ENCODE measurements at places on chromosomes 1 and 21.

DNA sequence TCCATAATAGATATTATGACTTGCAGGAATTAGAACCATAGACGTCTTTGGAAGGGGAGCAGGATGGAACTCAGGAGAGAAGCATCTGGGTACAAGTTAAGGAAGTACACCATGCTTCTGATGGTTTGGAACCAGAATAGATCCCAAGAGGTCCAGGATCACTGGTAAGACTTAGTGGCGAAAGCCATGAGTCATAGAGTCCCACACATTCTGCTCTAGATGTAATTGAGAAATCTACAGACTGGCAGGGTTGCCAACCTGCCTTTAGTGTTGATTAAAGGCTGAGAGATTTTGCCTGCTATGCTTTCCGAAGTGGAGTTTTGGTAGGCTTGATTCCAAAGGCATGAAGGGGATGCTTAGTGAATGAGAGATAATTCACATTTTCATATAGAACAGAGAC lies 57.1 kb upstream of the C1orf87 start:
- DNase-seq: no peak

GRCh38 chr1:25232866-25233784 lies 823 bp upstream of the SYF2 start:
- no peak for DNase-seq

DNA sequence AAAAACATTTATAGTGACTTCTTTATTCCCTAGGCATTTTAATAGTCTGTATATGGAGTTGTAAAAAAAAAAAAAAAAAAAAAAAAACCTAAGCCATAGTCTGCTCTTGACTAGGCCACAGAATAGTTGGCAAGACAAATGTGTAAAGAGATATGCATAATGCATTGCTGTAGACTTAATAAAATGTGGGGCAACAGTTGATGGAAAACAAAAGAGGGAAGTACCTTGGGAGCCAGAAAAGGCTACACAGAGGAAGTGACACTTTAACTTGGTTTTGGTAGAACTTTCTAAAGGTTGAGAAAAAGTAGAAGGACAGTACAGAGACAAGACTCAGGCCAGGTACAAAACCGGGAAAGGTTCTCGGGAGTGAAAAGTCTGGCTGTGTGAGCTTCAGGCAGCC lies 802.9 kb upstream of the ADAMTS5 start:
- no peak for DNase-seq

DNA sequence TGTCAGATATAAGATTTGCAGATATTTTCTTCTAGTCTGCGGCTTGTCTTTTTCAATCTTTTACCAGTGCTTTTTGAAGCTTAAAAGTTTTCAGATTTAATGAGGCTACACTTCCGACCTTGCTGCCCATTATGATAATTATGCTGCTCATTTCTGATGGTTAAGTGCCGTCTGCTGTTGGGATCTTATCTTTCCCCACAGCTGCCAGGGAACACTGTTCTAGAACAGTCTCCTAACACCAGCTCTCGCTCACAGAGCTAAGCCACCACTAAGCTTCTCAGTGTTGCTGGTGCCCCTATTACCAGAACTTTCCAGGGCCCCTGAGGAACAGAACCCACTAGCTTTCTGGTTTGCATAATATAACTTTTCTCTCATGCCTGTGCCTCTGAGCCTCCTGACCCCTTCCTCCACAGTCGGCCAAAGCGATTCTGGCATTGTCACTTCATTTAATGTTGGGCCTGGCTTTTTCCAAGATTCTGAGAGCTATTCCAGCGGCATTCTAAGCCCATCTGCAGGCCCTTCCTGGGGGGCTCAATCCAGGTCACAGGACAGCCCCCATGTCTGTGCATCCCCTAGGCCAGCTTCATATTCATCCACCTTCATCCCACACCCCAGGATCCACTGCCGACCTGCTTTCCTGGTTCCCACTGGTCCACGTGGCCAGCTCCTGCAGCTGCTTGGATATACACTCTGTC lies 237.0 kb downstream of the PTPRU start:
- DNase-seq: no peak

DNA sequence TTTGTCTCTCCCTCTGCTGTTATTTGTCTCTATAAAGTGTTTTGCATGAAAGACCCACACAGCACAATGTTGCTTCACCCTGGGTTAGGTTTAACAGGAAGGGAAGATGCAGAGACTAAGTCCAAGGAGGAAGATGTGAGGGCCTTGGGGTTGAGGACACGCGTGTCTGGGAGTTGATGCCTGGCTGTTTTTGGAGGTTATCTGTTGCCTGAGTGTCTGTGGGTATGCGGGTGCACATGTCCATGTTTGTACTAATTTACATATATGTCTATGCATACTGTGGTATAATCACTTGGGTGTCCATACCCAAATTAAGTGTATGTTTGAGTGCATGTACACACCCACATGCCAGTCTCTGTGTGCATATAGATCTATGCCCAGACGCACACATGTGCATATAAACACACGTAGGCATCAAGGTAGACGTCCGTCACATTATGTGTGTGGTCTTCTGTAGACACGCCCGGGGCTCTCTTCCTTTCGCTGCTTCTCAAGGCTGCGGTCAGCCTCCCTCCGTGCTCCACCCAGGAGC lies 962 bp upstream of the MAN1C1 start:
- DNase-seq: no peak

DNA sequence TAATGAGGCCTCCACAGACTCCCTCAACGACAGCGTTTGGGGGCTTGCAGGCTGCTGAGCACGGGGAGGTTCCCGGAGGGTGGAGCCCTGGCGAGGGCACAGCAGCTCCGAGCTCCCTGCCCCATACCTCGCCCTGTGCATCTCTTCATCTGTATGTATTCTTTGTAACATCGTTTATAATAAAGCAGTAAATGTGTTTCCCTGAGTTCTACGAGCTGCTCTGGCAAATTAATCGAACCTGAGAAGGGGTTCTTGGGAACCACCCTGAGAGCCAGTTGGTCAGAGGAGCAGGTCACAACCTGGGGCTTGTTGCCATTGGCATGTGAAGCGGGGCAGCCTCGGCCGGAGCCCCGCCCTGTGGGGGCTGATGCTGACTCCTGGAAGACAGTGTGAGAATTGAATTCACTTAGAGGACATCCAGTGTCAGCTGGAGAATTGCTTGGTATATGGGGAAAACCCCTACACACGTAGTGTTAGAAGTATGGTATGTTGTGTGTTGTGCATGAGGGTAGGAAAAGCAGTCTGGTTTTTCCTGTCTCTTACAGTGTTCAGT lies 11.5 kb downstream of the SLC37A1 start:
- no peak for DNase-seq

DNA sequence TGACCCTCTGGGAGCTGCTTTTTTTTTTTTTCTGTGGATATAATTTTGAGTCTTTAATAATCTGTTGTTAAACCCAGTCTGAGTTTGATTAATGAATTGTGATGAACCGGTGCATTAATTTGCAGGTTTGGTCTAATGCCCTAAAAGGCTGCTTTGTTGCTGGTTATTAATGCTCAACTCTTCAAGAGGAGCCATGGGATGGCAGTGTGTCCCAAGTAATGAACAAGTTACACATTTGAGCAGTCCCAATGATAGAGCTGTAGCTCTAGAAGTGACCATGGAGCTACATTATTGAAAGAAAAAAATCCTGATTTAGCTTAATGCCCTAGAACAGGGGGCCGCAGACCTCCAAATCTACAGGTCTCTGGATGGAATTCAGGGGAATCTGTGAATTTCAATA lies 53.1 kb downstream of the RWDD3 start:
- DNase-seq: no peak

- no peak for DNase-seq
These were observed 11.4 kb upstream of the MMEL1 start for GRCh38 chr1:2644171-2644570.

- no peak for DNase-seq
These were observed 1.6 kb upstream of the METTL25B start for GRCh38 chr1:156726549-156727226.

DNA sequence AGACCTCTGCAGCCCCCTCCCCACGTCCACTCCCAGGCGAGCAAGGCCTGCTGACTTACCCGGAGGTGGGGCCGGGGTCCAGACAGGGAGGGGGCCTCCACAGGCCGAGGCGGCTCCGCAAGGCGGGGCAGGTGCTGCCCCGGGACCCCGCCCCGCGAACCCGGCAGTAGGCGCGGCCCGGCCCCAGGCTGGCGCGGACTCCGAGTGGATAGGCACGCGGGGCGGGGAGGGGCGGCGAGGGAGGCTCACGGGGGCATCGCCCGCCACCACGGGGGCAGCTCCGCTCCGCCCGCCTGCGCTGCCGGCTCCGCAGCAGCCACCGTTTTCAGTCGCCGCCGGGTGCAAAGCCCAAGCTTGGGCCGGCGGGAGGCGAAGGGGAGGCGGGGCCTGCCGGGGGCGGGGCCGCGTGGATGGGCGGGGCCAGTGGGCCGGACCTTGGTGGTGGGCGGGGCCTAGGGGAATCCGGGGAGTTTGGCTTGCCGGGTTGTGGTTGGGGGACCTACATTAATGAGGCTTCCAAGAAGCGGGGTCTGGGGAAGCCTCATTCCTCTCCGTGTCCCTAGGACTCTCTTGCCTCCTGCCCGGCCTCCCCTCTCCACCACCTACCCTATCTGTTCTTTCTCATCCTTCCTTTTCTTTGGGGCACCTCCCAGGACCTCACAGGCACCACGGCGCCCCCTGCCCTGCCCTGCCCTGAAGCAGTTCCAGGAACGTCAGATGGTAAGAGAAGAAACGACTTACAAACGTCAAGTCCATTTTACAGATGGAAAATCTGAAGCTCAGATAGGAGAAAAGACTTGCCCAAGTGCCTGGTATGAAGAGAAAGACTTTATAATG lies at the start of gene RIMS3:
RIMS3 (minus strand) TSS at position 348 of the 837 bp plus-strand sequence. CDS start 23,757 bp downstream, outside the sequence.
- peak; percentile 84 for DNase-seq

DNA sequence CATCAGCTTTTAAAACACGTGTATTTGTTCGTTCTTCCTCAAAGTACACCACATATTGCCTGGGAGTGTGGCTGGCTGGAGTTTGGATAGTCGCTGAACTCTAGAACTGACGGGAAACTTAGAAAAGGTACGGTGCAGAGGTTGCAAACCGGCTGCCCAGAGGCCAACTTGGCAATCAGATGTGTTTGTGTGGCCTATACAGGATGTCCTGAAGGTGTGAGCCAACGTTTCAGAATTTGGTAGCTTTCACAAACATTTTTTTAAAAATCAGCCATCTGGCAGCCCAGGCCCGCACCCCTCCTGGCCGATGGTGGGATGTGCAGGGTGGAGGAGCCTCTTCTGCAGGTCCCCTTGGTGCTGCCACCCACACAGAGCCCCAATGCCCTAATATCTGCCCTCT lies 73.6 kb upstream of the SLC25A33 start:
- DNase-seq: no peak

GRCh38 chr1:183180218-183180617 lies 5.8 kb upstream of the LAMC2 start:
- DNase-seq: no peak

GRCh38 chr1:58968360-58968952 lies 184.6 kb upstream of the JUN start:
- DNase-seq: no peak

DNA sequence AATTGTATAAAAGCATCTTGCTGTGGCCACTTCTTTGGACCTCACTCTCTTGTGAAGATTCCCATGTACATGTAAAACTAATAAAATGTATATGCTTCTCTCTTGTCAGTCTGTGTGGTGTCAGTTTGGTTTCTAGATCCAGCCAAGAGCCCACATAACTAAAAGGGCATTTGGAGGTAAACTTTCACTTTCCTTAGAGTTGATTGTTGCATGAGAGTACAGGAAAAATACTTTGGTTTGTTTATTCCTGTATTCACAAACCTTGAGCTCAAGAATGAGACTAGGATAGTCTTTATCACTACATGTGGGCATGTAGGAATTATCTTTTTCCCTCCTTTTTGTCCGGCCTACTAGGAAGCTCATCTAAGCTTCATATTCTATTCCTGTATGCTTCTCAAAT lies 50.9 kb downstream of the KCTD3 start:
- no peak for DNase-seq

- DNase-seq: no peak
These were observed 41.7 kb downstream of the CASZ1 start for GRCh38 chr1:10754568-10755329.

DNA sequence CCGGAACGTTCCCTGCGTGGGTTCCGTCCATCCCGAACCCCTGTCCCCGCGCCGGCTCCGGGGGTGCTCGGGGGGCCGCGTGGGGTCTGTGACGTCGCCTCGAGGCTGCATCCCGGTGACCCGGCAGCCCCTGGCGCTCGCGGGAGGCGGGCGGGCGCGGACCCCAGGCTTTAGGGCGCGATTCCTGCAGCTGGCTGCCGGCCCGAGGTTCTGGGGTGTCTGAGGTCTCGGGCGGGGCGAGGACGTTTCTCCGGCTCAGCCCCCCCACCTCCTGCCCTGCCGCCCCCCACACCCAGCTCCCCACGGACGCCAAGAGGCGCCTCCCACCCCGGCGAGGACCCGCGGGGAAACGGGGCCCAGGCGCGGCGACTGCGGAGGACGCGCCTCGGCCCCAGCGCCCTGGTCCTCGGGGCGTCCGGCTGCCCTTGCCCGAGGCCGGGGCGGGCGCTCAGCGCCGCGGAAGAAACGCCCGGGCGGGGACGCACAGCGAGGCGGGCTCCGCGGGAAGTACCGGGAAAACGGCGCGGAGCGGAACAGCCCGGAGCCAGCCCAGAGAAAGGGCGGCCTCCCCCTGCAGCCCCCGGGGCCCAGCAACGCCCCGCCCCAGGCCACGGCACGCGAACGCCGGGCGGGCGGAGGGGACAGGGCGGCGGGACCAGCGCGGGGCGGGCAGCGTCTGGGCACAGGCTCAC lies 1.3 kb upstream of the PCBP3 start:
- DNase-seq: no peak

- no peak for DNase-seq
These were observed 65.7 kb upstream of the CNTN2 start for GRCh38 chr1:204977318-204977717.

DNA sequence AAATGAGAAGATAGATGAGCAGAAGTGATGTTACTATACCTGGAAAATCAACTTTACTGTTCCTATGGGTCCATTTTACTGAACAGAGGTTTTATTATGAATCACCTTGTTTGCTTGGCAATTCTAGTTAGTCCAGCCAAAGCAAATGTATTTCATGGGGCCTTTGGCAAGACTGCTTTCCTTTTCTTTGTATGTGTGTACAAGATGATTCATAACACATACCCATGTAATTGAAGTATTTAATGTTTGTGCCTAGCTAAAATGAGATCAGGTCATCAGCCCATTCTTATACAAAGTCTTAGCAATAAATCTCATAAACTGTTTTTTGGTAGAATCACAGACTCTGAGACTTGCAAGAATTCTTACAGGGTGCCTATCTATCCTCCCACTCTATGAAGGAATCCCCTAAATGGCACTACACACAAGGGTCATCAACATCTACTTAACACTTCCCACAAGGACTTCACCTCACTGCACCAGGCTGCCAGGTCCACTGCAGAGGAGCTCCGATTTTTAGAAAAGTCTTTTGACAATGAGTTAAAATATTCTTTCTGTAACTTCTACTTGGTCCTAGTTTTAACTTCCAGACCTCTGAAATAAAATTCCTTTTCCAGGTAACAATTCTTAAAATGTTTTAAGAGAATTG lies 58.5 kb downstream of the LPAR3 start:
- DNase-seq: no peak
